ENCODE measurements at places on chromosomes 12 and 14.

GRCh38 chr14:51651388-51652167 is at the start of gene FRMD6:
TSS of gene FRMD6 (plus strand) at chr14:51651910. CDS start at chr14:51689837, 37,927 bp downstream.
- peak; percentile 96 for DNase-seq

DNA sequence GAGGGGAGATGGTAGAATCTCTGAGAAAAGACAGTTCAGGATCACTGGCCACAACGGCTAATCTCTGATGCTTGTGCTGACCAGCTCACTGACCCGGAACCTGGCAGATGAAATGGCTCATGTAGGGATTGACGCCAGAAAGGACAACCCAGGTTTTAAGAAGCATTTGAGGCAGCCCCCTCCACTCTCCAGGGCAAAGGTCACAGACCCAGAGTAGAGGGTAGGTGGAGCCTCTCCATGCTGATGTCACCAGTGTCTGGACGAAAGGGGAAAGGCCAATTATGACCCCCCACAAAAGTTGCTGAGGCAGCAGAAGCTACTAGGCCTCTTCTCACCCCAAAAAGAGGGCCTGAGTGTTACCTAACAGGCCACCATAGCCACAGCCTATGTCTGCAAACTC is 1.2 kb downstream of the METTL1 start:
- DNase-seq, result peak; percentile 42

GRCh38 chr14:29392287-29392686 is 535.4 kb downstream of the PRKD1 start:
- DNase-seq, result no peak

DNA sequence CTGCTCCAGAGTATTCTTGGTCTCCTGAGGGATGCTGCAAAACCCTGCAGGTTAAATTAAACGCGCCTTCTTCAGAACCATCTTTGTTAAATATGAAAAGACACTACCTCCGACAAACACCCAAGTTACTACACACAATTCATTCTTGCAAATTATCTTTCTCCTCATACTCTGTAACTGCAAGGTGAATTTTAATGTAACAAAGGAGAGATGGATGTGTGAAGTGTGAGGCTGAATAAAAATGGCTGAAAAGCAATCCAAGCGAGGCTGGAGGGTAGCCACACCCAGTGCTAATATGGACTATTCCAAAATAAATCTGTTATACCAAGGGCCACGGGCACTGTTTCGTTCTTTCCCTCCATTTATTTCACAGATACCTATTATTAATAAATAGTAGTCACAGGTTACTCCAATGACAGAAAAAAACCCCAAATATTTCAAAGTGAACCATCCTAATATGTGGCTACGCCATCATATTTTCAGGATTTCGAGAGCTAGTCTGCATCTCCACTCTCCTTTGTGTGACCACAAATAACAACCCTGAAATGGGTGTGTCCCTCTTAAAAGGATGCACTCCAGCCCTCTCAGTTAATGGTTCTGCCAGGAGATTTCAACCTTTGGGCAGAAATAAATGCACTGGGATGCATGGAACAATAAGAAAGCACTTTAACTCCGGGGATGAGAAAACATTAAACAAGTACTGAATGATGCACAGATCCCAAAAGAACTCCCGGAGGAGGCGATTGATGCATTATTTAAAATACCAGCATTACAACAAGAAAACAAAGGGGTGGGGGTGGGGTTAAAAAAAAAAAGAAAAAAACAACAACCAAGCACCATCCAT is 53.1 kb upstream of the CCDC175 start:
- no peak for DNase-seq

DNA sequence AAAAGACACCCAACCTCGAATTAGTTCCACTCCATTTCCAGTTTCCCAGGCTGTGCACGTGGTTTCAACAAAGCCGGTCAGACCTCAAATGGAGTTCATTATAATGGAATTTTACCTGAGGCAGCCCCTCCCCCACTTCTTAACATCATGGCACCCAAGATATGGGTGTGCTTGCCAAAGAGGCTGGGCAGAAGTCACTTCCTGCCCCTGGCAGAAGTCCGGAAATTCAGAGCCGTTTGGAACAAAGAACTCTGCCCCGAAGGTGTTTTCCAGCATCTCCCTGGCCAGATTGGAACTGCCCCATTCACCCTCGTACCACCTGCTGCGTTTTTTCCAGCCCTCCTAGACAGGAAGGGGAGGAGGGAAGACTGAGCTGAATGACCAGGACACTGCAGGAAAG is 8.2 kb downstream of the VDR start:
- peak; percentile 26 for DNase-seq

GRCh38 chr14:82180139-82180538 is 646.5 kb upstream of the SEL1L start:
- DNase-seq, result no peak

GRCh38 chr12:5806371-5807089 is 138.5 kb downstream of the ANO2 start:
- no peak for DNase-seq

DNA sequence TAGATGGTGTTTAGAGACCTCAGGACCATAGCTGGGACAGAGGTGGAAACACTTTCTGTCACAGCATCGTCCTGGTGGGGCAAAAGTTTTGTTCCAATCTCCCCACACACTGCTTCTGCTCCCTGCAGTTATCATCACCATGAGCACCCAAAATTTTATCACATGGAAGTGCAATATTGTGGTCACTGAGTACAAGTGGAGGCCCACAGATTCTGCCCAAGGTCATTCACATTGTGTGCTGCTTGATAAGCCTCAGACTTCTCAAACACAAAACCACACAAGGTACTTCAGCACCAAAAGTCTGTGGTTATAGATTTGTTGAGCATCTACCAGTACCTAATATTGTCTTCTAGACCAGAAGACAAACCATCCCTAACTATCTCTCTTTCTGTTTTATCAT is 554 bp upstream of the KRT77 start:
- no peak for DNase-seq

GRCh38 chr12:1662761-1663439 is 28.0 kb upstream of the ADIPOR2 start:
- no peak for DNase-seq

DNA sequence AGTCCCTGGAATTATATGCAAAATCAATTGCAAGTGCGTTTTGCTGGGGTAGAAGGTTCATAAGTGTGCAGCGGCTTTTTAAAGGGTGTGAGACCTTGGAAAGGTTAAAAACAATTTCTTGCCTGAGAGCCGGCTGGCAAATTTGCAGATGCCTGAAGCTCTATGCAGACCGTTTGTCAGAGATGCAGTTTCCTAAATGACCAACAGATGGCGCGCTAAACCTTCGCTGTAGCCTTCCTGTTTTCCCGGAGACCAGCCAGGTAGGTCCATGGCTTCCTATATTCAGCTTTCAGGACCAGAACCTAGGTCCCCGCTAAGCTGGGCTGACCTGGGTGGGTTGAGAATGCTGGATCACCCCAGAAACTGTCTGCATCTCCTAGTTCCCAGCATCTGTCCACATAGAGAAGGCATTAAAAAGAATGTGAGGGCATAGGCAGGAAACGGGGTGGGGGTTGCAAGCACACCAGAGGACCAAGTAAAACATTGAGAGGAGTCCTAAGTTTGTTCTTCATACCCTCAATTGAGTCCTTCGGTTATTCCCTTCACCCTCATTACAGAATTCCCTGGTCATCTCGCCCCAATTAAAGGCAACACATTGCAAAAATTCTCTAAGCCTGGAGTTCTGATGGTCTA is 5.7 kb upstream of the NOS1 start:
- peak; percentile 83 for DNase-seq

DNA sequence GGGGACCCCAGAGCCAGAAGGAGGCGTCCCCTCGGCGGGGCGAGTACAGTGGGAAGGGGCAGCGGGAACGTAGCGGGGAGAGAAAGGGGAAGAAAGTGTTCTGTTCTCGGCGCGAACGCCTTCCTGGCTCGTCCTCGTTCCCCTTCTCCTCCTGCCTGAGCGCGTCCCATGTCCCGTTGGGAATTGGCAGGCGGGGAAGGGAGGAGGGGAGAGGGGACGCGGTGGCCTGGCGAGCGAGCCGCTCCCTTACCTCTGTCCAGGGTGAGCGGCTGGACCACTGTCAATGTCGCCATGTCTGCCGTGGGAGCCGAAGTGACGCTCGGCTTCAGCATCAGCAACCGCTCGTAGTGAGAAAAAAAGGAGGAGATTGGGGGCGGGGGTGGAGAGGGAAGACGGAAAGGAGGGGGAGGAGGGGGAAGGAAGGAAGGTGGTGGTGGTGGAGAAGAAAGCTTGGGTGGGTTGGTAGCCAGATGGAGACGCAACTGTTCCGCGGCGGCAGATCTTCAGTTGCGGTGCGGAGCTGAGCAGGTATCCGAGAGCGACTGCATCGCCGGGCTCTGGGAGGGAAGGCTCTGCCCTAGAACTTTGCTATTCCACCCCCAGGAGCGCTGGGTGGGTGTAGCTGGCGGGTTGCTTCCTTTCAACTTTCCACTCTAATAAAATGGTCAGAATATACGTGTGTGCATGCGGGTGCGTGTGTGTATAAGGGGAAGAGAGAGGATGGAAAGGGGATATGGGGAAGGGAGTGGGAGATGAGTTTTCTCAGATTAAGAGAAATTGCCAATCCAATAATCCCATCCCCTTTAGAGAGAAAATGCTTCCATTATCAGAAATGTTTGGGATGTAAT is at the start of gene LIN7A:
Gene LIN7A (minus strand): TSS at position 544 of the 848 bp plus-strand sequence. CDS start 212 bp downstream, at position 332.
- no peak for DNase-seq

DNA sequence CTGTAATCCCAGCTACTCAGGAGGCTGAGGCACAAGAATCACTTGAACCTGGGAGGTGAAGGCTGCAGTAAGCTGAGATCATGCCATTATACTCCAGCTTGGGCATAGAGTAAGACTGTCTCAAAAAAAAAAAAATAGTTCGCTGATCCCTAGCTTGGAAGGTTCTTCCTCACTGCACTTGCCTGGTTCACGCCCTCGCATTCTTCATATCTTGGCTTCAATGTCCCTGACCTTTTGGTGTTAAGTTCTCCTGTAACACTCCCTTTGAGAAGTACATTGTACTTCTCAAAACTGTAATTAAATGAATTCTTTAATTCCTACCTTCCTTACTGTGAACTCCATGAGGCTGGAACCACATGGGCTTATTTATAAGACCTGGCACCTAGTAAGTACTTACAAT is 16.5 kb upstream of the TPCN1 start:
- no peak for DNase-seq

DNA sequence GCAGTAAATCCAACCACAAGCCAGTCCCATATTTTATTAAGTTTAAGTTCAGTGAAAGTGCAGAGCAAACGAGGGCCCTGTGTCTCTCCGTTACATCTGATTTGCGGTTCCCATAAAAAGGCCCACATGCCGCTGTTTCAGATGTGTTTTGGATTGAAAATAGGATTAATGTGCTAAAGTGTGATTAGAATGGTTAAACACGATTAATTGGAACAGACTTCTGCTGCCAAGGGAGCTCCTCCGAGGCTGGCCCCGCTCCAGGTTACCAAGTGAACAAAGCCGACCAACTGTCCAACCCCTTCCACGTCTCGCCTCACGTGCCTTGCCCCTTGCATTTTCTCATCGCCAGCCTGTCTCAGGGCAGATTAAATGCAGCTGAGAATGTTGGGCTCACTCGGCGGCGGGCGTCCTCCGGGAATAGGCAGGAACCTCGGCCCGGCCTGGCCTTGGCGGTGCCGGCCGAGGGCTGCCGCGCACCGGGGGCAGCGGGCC is 166.5 kb upstream of the GSC start:
- no peak for DNase-seq

- no peak for DNase-seq
Measured at GRCh38 chr12:1564067-1564466, 30.3 kb downstream of the FBXL14 start.

- DNase-seq, result no peak
Measured at GRCh38 chr12:24821691-24822090, 127.2 kb downstream of the BCAT1 start.

DNA sequence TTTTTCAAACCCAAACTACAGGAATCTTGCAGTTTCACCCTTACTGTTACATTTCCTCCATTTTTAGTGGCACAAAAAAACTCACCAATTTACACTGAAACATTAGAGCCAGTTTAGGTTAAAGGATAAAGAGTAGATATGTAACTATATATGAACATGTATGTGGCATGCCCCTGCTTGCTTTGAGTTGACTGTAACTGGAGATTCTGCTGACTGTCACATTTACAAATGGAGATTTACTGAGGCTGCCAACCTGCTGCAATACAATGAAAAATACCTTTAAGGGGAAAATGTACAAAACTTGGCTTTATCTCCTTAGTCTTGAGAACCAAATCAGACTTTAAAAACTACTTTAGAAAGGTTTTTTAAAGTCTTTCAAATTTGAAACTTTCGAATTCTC is 28.3 kb downstream of the STON2 start:
- DNase-seq, result no peak

DNA sequence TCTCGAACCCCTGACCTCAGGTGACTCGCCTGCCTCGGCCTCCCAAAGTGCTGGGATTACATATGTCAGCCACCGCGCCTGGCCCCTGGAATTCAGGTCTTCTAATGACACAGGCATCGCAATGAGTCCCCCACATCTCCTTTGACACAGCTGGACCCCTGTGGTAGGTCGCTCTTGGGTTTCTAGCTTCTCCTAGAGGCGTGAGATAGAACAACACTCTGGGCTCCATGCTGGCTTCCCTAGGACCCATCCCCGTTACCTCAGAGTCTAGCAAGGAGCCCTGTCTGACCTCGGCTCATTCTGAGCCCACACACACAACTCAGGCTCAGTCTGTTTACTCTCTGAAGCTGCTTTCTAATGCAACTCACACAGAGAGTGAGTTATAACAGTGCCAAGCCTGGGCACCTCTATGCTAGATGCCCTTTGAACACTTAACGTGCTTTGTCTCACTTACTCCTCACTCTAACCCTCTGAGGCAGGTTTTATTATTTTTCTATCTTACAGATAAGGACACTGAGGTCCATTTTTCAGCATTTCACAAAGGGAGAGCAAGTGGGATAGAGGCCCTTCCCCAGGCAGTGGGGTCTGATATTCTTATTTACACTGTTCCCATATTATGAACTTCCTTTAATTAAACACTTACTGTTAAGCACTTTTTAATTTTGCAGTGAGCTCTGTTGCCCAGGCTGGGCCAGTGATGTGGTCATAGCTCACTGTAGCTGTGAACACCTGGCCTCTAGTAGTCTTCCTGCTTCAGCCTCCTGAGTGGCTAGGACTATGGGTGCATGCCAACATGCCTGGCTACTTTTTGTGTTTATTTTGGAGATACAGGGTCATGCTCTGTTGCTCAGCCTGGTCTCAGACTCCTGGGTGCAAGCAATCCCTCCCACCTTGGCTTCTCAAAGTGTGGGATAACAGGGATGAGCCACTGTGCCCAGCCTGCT is 40.6 kb upstream of the RBM19 start:
- DNase-seq, result no peak
